ENCODE measurements at places on chromosomes 1 and 21.

DNA sequence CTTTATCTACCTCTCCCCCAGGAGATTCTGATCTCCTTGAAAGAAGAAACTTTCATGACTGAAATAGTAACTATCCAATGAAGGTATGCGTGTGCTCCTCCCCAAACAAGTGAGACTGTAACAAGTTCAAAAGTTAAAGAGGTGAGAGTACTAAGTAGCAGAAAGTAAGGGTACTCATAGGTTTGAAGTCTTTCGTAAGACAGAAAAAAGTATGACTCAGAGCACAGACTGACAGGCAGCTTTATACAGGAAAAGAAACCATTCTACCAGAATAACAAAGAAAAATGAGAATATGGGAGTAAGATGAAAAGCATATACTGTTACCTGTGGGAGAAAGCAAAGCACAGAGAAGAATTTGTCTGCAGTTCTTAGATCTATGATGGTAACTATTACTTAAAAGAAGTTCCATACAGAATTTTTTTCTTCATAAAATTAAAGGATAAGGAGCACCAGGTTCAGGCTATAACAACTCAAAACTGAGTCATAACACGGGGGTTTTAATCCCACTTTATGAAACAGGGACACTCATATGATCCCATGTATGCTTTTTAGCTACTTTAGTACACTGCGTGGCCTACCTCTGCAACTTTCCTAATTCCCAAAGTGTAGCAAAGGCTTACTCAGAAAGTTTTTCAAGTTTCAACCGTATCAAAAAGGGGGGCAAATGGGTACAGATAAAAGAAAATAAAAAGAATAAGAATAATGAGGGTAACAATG lies 52.0 kb downstream of the FOXJ3 start:
- no peak for DNase-seq

DNA sequence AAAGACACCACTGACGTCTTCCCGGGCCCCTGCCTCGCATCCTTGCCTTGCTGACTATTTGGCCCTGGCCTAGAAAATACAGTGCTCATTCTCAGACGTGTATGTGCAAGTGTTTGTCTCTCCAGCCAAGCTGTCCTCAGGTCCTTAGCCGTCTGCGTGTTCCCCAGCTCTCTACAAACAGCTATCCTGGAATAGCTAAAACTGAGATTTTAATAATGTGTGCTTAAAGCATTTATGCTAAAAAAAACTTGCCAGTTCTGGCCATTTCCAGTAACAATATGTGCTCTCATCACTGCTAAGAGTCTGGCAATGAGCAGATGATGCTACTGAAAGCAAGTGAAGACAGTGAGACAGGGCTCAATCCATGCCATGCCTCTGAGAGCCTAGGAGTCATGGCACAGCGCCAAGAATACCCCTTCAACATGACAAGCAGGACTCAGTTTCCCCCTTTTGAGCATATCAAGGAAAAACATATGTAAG lies 55.7 kb downstream of the IRF2BP2 start:
- DNase-seq: no peak

GRCh38 chr1:40386359-40386723 lies 12.8 kb downstream of the SMAP2 start:
- DNase-seq: no peak

GRCh38 chr21:40331172-40331571 lies 463.9 kb downstream of the PCP4 start:
- DNase-seq: no peak

- no peak for DNase-seq
Observed at GRCh38 chr1:202210385-202210784, 16.8 kb downstream of the LGR6 start.

DNA sequence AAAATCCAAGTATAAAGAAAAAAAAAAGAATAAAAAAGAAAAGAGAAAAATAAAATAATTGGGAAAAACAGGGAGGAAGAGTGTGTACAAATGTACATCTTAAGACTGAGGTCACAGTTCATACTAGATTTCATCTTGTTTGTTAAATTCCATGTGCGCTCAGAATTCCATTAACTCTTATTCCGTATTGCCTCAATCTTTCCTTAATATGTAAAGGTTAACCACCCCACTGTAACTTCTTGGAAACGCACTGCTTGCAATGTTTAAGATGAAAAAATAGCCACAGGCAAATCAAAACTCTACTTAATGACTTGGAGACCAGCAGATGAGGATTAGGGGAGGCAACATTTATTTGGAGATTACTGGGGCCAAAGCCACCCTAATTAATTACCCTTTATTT lies 23.9 kb upstream of the KCNE1 start:
- no peak for DNase-seq

DNA sequence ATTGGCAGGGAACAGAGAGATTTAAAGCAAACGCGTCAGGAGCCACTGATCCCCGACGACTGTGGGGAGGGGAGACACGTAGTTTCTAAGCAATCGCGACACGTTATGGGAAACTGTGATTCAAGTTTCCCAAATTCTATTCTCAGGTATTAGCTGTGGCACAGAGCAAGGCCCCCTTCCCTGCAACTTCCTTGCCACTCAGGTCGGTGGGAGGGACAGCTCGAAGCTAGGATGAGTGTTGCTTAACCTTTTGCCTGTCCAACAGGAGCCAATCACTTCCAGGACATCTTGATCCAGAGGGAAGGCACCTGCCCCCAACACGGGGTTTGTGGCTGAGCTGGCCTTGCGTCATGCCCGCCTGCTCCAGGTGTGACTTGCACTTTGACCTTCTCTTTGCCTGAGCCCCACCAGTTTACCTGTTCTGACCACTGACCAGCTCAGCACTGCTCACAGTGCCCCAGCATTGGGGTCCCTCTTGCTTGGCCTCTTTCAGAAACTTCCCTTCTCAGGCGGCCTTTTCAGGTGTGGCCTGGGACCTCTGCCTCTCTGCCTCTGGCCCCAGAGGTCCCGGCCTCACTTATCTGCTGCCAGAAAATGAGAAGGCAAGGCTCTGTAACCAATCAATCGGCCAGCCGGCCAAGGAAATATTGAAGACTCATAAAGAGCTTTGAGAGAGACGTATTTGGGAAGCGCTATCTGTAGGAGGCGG lies 24.6 kb downstream of the TEX35 start:
- no peak for DNase-seq

GRCh38 chr1:185681034-185681633 lies 53.1 kb upstream of the HMCN1 start:
- DNase-seq: peak; percentile 87

GRCh38 chr1:230049731-230050130 lies 17.3 kb upstream of the GALNT2 start:
- no peak for DNase-seq

GRCh38 chr1:161069731-161070270 lies at the start of gene ARHGAP30:
ARHGAP30 (minus strand) TSS chr1:161069891; CDS start chr1:161069624, 267 bp downstream.
- no peak for DNase-seq

GRCh38 chr1:14768582-14769304 lies 170.3 kb downstream of the KAZN start:
- no peak for DNase-seq

DNA sequence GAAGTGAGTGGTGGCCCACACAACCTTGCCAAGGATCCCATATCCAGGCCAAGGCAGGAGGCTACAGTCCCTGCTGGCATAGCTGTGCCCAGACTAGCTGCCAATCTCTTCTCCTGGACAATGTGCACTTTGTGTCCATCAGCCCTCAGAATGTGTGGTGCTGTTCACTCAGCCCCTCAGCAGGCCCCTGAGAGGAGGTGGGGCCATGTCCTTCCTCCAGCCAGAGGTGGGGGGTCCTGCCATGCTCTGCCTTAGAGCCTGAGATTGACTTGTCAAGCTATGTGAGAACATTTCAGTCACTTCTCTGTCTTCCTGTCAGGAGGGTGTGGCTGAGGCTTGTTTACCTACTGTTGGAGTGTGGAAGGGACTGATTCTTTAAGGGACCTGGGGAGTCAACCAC lies 1.4 kb downstream of the NCF2 start:
- DNase-seq: no peak

- no peak for DNase-seq
Observed at GRCh38 chr1:82273816-82274215, 473.1 kb downstream of the ADGRL2 start.

GRCh38 chr1:190602325-190602724 lies 124.7 kb upstream of the BRINP3 start:
- DNase-seq: peak; percentile 93

- no peak for DNase-seq
Observed at GRCh38 chr21:27582246-27582947, 615.5 kb upstream of the ADAMTS5 start.

- DNase-seq: no peak
Observed at GRCh38 chr1:4786055-4786454, 131.6 kb downstream of the AJAP1 start.

DNA sequence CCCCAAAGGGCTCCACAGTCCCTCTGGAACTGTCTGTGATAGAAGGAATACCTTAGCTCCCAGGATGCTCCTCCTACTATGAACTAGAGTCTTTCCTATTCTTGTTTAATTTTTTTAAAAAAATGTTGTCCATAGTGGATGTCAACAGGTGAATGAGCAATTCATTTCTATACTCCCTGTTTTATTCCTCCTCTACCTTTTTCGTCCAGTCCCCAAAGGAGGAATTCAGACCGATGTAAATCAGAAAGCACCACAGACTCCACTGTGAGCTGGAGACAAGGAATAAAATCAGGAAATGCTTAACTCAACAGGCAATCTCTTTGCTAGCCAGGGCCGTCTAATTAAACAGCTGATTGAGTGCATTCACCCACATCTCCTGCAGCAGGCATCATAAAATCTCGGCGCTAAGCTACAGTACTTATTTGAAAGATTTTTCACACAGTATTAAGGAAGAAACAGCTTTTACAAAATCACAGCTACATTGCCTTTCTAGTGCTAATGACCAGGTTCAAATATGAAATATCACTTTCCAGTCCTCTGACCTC lies 381.6 kb downstream of the SIPA1L2 start:
- no peak for DNase-seq

- DNase-seq: no peak
Observed at GRCh38 chr1:11328444-11328843, 55.4 kb downstream of the UBIAD1 start.

- no peak for DNase-seq
Observed at GRCh38 chr21:46180778-46181391, 3.4 kb downstream of the SPATC1L start.

- no peak for DNase-seq
Observed at GRCh38 chr1:25731626-25732370, 68.2 kb upstream of the SELENON start.

GRCh38 chr1:22376001-22376400 lies 75.7 kb upstream of the ZBTB40 start:
- no peak for DNase-seq

DNA sequence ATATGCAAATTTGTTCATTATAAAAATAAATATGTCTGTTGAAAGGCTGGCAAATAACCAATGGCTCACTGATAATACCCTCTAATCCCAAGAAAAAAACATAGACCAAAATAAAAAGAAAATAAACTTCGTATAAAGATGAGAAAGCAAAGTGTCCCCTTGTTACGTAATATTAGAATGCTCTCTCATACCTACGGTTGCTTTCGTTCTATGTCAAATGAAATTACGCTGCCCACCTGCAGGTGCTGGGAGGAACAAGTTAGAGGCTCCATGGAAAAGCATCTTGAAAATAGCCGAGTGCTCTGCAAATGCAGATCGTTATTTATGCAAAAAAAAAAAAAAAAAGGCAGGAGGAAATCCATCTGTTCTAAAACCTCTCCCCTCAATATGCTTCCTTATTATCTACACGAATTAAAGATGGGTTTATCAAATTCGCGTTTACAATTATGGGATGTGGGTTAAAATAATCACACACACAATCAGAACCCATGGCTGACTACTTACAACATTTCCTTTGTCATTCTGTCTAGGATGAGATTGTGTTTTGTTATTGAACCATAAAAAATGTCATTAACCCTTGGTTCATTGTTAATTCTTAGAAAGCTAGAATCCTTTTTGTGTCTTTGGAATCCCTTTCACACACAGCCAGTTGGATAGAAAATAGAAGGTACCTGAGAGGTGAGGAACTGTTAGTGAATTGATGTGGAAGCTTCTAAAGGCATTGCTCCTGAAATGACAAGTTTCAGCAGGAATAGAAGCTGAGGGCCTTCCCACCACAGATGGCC lies 268.6 kb downstream of the SETD4 start:
- DNase-seq: no peak

DNA sequence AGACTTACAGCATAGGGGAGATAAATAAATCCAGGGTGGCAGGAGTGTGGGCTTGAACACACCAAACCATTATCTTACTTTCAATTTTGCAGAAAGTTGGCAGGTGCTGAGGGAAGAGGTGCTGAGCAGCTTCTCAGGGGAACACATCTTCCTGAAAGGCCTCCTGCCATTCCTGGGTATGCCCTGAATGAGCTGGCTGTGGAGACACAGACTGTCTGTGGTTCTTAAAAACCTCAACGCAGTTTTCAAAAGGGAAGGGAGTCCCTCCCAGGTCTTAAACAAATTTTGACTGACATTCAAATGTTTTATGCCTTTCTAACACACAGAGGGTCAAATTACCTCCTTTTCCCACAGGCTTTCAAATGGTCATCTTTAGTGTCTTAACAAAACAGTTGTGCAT lies 166.9 kb downstream of the TNFSF18 start:
- peak; percentile 38 for DNase-seq

- DNase-seq: no peak
Observed at GRCh38 chr1:162235241-162235800, 141.3 kb downstream of the SPATA46 start.

DNA sequence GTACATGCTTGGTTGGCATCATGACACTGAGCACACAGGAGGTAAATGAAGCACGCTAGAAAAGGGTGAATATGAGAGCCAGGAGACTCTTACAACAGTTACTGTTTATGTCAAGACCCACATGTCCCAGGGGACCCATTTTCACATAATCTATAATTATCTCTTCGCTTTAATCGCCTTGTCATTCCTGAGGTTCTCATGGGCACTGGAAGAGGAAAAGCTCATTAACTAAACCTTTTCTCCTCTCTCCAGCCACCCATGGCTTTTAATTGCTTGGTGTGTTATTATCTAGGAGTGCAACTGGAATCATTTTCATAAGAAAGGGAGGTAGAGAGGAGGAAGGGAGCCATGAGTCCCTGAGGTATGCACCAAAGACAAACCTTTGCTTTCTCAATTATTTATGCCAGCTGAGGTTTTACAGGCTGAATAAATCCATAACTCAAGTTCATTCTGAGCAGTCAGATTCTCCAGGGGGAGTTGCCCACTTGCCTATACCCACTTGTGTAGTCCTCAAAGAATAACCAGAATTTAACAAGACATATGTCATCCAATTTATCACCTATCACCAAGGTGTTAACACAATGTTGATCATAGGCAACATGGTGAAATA lies 77.4 kb downstream of the ACBD6 start:
- DNase-seq: no peak

DNA sequence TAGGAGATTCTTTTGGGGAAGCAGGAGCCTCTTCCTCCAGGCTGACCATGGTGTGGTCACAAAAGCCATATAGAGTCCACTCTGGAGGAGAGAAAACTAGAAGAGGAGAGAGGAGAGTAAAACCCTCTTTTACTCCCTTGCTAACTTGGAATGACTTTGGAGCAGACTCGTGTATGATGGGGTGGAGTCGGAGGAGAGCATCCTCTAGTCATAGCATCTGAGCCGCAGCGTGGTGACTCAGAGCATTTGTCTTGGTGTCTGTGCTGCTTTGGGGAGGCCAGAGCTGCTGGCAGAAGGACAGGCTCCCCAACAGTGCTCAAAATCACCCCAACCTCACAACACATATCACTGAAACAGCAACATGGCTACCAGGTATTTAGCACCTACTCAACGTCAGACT lies 11.1 kb downstream of the HTR6 start:
- DNase-seq: no peak

- DNase-seq: peak; percentile 13
Observed at GRCh38 chr1:179831225-179831624, 46.4 kb downstream of the TOR1AIP2 start.

- DNase-seq: no peak
Observed at GRCh38 chr21:37041706-37042271, 31.1 kb downstream of the PIGP start.

GRCh38 chr21:46041183-46041582 lies 56.7 kb upstream of the COL6A2 start:
- no peak for DNase-seq
